ENCODE measurements at places on chromosomes 5 and 9. TPM values are rescaled to one million over a fixed set of nuclear protein-coding genes. Genes with fewer than 3 reads are reported as not detected.

- DNase-seq, result no peak
- H3K27me3 ChIP-seq, result no peaks in the 10 kb centered on the region
- no peaks in the 10 kb centered on the region for H3K36me3 ChIP-seq
Measured at GRCh38 chr5:9374025-9374424, 171.8 kb downstream of the SEMA5A start.

Gene IL31RA
- 0.16 TPM for total RNA-seq

Gene CORO2A
- total RNA-seq, result 0.44 TPM

DNA sequence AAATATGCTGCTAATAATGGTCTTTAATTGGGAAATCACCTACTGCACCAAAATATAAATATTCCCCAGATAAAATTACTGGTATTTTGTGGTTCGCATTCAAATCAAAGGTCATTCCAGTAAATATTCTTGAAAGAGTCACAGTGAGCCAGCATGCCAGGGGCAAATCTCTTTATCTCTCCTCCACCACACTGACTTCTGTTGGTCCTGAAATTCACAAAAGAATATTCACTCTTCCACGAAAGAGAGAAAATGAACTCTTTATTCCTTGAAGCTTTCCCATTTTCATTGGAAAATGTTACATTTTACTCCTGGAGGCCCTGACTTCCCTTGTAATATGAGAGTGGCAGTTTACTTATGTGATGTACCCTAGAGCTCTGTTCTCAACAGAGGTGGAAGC is 39.7 kb downstream of the ZNF366 start:
- H3K36me3 ChIP-seq, result no peaks in the 10 kb centered on the region
- peaks cover 54% of the 10 kb centered on the region for H3K4me1 ChIP-seq

GRCh38 chr9:130689937-130690700 is 3.5 kb upstream of the EXOSC2 start:
- no peaks in the 10 kb centered on the region for H3K27me3 ChIP-seq
- peak overlapping the region; percentile 64 for H3K27ac ChIP-seq
- H3K36me3 ChIP-seq, result no peaks in the 10 kb centered on the region
- peak overlapping the region; percentile 4 for H3K4me3 ChIP-seq
- peak; percentile 87 for DNase-seq

- H3K4me3 ChIP-seq, result peak overlapping the region; percentile 22
- H3K36me3 ChIP-seq, result no peaks in the 10 kb centered on the region
- peaks cover 45% of the 10 kb centered on the region for H3K27me3 ChIP-seq
- no peak for DNase-seq
Measured at GRCh38 chr5:73436535-73437100, 12.0 kb downstream of the FOXD1 start.

- H3K4me1 ChIP-seq, result no peaks in the 10 kb centered on the region
- no peaks in the 10 kb centered on the region for H3K36me3 ChIP-seq
- H3K27ac ChIP-seq, result peak overlapping the region; percentile 74
- no peak overlapping the region for H3K4me3 ChIP-seq
- H3K27me3 ChIP-seq, result no peaks in the 10 kb centered on the region
- DNase-seq, result no peak
Measured at GRCh38 chr5:139126711-139127111, 71.5 kb downstream of the SIL1 start.

Gene SPIN1
- 48.9 TPM for total RNA-seq

Gene PKD2L2
- total RNA-seq, result not detected

DNA sequence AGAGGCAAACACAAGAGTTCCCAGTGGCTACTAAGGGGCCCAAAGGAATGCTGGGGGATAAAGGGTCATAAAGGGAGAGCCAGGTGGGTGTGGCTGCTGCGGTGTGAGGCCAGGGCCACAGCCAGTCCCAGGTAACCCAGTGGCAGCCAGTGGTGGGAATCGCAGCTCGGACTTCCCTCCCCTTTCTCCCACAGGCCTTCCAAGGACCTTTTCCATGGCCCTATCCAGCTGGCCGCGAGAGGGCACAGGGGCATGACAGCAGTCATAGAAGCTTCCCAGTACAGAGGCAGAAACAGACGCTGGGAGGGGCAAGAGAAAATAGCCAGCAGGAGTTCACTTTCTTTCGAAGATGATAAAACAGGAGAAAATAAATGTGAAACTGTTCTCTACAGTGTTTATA is 257.6 kb downstream of the SEMA5A start:
- no peak for DNase-seq
- no peak overlapping the region for H3K4me3 ChIP-seq
- H3K27ac ChIP-seq, result no peak overlapping the region
- no peaks in the 10 kb centered on the region for H3K4me1 ChIP-seq
- H3K36me3 ChIP-seq, result no peaks in the 10 kb centered on the region
- H3K27me3 ChIP-seq, result no peaks in the 10 kb centered on the region

Gene FBP1
- total RNA-seq, result 4.1 TPM

Gene TAS2R1
- not detected for total RNA-seq

Gene BAAT
- 0.20 TPM for total RNA-seq
